ENCODE measurements at places on chromosomes 6 and 20.

DNA sequence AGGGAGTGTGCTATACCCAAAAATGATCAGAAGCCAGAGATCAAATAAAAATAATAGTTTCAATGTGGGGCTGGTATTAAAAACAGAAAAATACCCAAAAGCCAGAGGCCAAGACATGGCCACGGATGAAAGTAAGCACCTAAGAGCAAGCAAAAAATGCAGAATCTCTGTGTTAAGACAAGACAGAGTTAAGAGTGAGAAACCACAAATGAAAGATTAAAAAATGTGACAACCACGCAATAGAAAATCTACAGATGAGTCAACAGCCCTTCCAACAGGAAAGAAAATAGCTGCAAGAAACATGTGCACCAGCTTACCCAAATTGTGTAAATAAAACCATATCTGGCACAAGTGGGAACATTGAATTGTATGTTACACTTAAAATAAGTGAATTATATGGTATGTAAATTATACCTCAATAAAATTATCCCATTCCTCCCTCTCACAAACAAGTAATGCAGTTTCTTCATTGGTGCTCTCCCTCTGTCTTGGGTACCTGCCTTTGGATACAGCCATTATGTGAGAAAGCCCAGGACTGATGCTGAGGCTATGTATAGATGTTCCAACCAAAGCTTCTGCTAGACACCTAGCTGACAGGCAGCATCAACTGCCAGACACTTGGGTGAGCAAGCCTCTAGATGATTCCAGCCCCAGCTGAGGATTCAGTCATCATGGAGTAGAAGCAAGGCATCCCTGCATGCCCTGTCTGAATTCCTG is 55.3 kb upstream of the UFL1 start:
- DNase-seq, result no peak

GRCh38 chr6:100235631-100236030 is 229.1 kb downstream of the SIM1 start:
- no peak for DNase-seq

- no peak for DNase-seq
Observed at GRCh38 chr6:152068622-152069261, 261.3 kb downstream of the ESR1 start.

GRCh38 chr20:58909585-58909984 is 57.1 kb downstream of the GNAS start:
- no peak for DNase-seq

DNA sequence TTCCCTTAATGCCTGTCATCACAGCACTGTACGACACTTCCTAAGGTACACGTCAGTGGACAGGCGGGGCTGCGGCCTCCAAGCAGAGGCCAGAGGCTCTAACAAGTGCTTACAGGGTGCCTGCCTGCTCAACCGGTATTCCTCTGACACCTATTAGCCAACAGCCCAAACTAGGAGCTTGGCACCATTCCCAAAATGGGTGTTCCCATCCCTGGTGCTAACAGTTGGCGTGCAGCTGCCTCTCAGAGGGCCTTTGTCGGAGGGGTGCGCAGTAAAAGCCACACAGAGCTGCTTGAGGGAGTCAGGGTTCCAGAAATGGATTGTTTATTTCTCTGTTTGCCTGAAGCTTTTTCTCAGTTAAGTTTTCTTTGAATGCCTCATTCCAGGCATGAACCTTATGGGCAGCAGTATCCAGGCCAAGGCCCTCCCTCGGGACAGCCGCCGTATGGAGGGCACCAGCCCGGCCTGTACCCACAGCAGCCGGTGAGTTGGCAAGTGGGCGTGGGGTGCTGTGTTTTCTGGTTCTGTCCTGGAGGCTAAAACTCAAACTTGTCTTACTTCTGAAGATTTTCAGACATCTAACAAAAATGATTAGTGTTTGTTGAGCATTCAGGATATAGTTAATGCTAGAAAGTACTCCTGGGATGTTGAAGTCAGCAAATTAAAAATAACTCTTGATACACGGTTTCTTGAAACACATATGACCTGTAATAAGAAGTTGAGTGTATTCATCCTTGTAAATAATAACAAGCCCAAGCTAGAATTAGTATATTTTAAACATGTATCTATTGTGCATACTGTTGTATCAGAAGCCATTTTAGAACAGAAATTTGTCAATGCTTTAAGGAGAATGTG is 124.7 kb downstream of the TMEM242 start:
- no peak for DNase-seq

DNA sequence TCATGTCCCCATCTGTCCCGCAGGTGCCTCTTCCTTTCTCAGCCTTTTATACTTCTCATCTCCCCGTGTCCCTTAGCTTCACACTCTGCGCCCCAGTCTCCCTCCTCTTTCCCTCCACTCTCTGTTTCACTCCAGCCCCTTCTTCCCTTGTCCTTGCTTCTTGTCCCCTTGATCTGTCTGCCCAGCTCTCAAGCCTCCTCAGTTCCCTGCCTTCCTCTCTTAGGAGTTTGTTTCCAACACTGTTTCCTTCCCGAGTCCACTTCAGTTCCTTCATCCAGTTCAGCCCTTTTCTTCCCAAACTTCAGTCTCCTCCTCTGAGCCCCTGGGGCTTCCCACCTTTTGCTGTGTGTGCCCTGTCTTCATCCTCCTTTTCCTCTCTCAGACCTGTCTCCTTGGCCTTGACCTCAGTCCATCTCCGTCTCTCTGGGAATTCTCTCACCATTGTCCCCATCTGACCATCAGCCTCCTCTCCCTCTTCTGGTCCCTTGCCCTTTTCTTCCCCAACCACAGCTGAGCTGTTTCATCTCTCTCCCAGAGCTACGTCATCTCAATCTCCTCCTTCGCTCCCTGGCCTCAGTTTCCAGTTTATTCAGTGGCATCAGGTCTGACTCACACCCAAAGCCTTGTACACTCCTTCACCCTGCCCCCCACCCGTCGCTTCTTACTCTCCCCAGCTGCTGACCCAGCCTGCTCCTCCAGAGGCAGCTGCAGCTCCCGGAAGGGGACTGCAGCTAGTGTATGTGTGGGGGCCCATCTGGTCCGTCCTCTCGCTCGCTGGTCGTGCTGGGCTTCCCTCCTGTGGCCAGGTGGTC is 2.7 kb upstream of the DDR1 start:
- no peak for DNase-seq

DNA sequence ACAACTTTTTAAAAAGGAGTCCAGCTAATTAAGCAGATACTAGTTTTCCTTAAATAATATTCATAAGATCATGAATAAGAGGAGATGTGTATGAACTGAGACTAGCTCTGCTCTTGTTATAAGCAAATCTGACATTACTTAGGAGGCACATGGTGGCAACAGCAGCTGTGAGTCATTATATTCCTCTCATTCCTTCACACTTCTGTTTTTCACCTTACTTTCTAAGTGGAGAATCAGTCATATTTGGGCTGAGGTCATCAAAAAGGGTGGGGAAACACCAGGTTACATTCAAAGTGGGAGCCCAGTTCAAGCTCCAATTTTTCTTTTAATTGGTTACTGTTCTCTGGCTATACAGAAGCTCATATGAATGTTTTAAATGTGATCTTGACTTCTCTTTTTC is 6.0 kb upstream of the RIPPLY2 start:
- DNase-seq, result no peak

DNA sequence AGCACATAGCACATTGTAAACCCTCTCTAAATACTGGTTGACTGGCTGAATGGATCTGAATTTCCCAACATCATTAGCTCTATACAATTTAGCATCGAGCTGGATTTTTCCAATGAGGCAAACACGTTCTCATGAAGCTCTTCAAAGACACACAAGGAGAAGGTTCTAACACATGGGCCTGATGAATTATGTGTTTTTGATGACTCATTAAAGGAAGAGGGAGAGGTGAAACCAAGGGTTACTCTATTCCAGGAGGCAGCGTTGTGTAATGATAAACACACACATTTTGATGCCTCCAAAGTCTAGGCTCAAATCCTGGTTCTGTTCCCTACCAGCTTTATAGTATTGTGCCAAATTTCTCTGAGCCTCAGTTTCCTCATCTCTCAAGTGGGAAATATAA is 84.3 kb downstream of the PFDN4 start:
- no peak for DNase-seq

- DNase-seq, result no peak
Observed at GRCh38 chr6:112296122-112296521, 41.8 kb upstream of the LAMA4 start.

DNA sequence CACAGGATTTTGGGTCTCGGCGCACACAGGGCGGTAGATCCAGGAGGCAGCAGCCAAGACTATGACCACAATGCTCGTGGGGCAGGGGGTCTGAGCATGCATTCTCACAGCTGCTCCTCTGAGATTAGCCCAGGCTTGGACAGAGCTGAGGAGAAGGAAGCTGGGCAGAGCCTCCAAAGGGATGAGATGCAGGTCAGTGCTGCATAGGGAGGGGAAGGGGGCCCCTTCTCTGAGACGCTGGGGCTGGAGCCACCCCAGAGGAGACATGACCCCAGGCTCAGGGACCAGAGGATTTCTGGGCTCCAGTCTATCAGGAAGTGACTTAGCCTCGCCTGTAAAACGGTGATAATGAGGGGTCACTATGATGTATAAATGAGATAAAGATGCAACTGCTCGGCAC is 93.9 kb downstream of the BFSP1 start:
- DNase-seq, result no peak
